ENCODE measurements at places on chromosomes 7 and 10. TPM values are rescaled to one million over a fixed set of nuclear protein-coding genes. Genes with fewer than 3 reads are reported as not detected.

DNA sequence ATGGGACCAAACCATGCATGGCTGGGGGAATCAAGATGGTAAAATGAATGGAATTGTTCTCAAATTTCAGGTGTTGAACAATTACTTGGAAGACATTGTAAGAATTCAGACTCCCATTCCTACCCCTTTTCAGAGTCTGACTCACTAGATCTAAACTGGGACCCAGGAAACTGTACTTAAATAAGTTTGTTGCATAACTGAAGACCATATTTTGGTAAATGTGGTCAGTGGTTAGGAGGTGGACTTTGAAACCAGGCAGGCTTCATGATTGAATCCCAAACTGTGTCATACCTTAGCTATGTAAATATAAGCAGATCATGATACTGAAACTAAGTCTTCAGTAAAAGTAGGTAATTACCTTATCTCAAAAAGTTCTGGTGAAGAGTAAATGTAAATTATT lies 41.7 kb downstream of the ZWINT start:
- no peak for DNase-seq

- DNase-seq = no peak
Measured at GRCh38 chr7:135353832-135354231, 120.2 kb downstream of the STRA8 start.

GRCh38 chr7:16795624-16796023 lies 9.2 kb downstream of the AGR2 start:
- DNase-seq = no peak

- peak; percentile 16 for DNase-seq
Measured at GRCh38 chr10:122954731-122955050, 664 bp upstream of the C10orf88 start.

DNA sequence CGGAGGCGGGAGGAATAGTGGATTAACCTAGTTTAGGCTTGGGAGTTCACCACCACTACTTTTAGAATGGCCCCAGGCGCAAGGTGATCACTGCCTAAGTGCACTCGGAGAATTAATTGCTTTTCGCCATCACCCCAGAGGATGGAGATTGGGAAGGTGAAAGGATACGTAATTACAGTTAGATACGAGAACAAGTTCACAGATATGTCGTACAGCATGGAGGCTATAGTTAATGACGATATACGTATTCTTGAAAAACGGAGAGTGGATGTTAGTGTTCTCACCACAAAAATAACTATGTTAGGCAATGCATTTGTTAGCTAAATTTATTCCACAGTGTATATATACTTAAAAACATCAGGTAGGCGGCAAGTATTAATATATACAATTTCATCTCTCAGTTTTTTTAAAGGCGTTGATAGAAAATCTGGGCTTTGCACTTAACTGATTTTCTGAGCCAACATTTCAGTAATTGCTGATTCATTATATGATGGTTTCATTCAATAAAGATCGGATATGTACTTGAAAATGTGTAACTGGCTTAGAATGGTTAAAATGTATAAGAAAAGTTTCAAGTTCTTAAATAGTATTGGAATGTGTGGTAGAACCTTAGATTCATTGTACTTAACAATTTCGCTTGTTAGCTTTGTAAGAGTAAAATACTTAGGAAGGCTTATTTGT lies 683 bp downstream of the CDC123 start:
- DNase-seq = no peak

DNA sequence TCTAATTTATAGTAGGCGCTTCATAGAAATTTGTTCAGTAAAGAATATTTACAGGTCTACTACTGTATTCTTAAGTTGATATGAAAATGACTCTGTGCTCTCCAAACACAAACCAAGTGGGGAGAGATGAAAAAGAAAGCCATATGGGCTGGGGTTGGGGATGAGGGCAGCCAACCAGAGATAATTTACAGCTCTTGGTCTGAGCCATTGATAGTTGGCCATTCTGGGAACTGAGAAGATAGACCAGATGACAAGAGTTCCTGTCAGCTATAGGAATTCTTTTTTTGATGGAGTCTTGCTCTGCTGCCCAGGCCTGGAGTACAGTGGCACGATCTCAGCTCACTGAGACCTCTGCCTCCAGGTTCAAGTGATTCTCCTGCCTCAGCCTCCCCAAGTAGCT lies 57.4 kb downstream of the LAMB4 start:
- no peak for DNase-seq

The MYO1G gene
- total RNA-seq = 0.77 TPM

DNA sequence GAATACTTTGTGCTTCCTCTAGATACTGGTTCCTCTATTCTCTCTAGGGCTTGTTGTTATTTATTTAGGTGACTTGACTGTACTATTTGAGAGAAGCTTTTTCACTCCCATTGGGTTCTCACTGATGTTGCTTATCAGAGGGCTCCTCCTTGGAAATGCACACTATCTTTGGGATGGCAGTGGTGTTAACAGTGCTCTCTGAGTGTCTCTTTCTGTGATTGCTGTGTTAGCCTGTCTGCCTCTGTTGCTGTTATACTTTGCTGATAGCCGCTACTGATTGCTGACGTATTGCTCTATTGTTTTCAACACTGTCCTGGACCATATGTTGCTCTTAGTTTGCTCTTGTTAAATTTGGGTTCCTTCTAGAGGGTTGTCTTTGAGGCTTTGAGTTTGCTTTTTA lies 34.7 kb downstream of the ZNF33A start:
- DNase-seq = no peak

The TUBAL3 gene
- total RNA-seq = 0.36 TPM

The FAM25G gene
- not detected for total RNA-seq

DNA sequence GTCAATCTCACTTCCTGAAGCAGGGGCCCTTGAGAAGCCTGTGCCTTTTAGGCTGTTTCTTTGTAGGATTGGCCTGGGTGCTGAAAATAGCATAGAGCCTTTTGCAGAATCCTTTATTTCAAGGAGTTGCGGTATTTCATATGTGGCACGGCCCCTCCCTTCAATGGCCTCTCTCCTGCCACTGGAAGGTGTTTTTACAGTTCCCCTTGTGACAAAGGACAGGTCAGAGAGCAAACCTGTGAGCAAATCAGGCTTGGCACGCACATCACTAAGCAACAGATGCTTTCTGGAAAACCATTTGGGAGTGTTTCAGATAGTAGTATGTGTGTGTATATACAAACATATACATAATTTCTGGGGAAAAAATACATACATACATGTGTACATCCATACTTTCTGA lies 388.6 kb upstream of the C7orf33 start:
- DNase-seq = no peak

The NT5C2 gene
- 55.0 TPM for total RNA-seq

The LBX1 gene
- total RNA-seq = not detected

DNA sequence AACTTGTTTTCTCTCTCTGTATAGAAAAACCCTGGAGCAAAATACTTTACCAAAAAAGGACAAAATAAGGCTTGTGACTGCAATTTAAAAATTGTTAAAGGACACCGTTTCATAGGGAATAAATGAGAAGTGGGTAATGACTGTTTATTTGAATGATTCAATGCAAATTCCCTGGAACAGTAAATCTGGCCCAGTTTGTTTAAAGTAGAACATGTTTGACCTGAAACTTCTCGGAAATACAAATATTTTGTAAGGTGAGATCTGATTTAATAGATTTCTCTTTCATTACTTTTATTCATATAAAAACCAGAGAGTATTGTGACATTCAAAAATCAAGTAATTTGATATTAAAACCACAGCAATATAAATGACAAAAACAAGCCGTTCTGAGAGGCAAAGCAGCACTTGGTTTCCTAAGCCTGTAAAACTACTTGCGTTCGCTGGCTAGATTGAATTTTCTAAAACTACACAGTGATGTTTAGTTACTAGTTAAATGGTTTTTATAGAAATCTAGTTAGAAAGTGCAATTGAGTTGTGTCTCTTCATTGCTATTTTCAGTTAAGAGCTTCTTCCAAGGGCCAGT lies 76.8 kb upstream of the PITRM1 start:
- no peak for DNase-seq

The EEPD1 gene
- 7.1 TPM for total RNA-seq

The PPP1R9A gene
- 27.6 TPM for total RNA-seq

- DNase-seq = no peak
Measured at GRCh38 chr10:91389636-91390512, 20.3 kb upstream of the HECTD2 start.

GRCh38 chr7:98731651-98732050 lies 114.6 kb downstream of the NPTX2 start:
- DNase-seq = no peak

DNA sequence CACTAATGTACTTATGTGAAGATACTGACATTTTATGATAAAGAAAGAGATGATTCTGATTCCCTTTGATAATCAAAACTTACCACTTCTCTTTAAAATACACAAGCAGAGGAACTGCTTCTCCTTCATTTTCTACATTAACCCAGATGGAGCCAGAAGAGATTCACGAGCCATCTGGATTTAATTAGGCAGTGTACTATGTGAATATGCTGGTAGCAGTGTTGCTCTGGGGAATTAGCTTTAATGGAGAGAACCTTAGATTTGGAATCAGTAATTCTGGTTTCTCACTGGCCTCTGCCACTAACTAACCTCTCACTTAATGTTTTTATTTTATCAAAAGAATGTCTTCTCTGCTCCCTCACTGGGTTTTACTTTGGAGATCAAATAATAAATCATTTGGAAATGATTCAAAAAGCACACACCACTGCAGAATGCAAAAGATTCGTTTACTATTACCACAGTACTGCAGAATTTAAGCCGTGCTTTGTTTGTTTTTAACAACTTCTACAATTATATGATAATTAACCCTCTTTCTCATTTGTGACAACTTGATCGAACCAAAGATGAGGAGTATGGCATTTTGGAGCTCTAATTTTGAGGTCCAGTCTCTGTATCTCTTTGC lies 77.5 kb upstream of the PHYHIPL start:
- DNase-seq = no peak

GRCh38 chr10:13621931-13622330 lies 35.2 kb downstream of the PRPF18 start:
- DNase-seq = no peak

- DNase-seq = no peak
Measured at GRCh38 chr10:127524229-127524628, 24.9 kb upstream of the NPS start.

DNA sequence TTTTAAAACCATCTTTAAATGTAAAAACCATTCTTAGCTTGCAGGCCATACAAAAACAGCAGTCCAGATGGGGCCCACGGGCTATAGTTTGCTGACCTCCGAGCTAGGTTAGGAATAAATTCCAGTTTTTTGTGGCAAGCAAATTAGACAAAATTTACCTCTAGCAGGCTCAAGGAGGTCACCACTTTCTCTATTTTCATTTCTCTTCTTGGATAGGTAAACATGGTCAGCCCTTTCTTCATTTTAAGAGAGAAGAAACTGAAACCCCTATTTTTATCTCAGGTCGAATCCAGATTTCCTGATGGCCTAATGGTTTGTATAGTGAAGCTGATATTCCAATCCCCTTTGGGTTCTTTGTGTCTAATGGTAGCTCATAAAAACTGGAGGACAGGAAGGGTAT lies 10.7 kb downstream of the IKZF5 start:
- DNase-seq = no peak

DNA sequence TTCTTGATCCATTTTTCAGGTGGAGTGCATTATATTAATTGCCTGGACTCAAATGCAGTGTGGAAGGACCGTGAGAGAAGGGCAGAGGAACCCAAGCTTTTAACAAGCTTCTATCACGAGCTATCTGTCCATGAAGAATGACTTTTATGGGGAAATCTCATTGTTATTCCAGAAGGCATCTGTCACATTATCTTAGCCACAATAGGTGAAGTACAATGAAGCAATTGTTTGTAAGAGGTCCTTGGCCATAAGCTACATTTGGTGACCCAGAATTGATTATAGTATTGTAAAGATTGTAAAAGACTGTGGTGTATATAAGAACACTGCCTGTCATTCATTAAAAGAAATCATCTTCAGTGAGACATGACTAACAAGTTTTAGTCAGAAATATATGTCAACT lies 58.6 kb upstream of the RELN start:
- no peak for DNase-seq

- no peak for DNase-seq
Measured at GRCh38 chr10:72802763-72803505, 90.6 kb upstream of the OIT3 start.

The SCART1 gene
- 0.36 TPM for total RNA-seq

- DNase-seq = no peak
Measured at GRCh38 chr7:54161621-54162020, 380.6 kb upstream of the VSTM2A start.

DNA sequence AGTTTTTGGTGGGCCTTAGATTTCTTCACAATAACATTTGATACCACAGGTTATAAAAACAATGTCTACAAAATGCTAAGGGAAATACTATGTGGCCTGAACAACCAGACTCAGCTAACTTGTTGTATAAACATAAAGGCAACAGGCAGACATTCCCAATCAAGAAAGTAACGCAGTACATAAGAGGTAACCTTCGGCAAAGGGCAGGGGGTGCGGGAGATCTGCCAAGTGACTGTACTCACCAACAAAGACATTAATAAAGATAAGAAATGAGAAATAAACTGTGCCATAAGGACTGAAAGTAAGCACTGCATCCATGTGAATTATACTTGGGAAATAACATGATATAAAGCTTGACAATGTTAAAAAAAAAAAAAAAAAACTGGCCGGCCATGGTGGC lies 15.4 kb downstream of the NSUN6 start:
- no peak for DNase-seq

- DNase-seq = peak; percentile 78
Measured at GRCh38 chr10:78972160-78972946, 96.4 kb upstream of the ZMIZ1 start.

The SPDYE1 gene
- total RNA-seq = not detected

DNA sequence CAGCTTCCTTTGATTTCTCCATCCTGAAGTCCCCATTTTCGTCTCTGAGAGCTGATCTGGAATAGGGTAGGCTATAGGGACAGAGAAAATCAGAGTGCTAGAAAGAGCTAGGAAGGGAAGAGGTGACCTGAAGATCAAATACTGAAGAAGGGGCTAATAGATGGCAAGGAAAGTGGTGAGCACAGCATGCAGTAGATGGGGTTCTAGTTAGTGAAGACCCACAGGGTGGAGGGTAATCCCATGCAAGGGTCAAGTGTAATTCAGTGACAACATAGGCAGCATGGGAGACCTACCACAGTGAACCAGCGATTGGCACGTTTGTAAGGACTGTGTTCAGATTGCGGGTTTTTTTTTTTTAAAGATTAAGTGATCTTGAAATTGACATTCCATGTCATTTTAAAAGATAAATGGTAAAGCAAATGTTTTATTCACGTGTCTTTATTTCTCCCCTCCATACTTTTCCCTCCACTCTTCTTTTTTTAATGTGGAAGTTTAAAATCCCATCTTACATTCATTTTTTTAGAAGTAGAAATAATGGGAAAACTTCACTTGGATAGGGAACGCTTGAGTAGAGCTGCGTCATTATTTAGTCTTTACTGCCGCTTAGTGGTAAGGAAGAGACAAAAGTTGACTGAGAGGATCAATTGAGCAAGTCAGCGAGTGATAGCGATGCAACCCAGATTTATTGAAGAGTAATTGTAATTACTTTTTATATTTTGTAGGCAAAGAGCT lies 21.0 kb upstream of the ABI1 start:
- DNase-seq = no peak

- no peak for DNase-seq
Measured at GRCh38 chr7:45174328-45174610, 16.7 kb downstream of the RAMP3 start.

The TCF7L2 gene
- total RNA-seq = 8.9 TPM
